ENCODE measurements at places on chromosomes 4 and X.

GRCh38 chr4:89298155-89298554, 9.4 kb downstream of the GPRIN3 start:
- no peak for DNase-seq

GRCh38 chrX:85084770-85085393, 81.2 kb downstream of the APOOL start:
- no peak for DNase-seq

- DNase-seq = no peak
Measured at GRCh38 chr4:18566970-18567799, 545.6 kb upstream of the LCORL start.

- DNase-seq = no peak
Measured at GRCh38 chrX:123487669-123488068, 245.2 kb downstream of the THOC2 start.

DNA sequence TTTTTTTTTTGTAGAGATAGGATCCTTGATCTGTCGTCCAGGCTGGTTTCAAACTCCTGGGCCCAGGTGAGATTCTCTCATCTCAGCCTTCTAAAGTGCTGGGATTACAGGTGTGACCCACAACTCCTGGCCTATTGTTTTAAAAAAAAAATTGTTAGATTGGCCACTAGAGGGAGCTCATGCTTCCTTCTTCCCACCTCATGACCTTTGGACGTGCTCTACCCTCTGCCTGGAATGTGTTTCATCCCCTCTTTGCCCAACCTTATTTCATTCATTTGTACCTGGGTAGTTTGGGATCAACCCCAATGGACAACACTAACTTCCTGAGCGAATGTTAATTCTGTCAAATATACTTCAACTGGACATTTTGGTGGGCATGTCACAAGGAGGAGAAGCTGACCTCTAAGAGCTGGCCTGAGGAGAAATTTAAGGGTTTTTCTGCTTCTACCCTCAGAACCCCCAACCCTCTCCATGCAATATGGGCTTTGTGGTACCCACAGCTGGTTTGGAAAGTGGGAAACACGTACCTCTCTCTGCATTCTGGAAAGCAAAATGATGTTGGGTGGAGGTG, 6.4 kb downstream of the PPEF2 start:
- no peak for DNase-seq

- DNase-seq = no peak
Measured at GRCh38 chr4:109134268-109134667, 168.2 kb downstream of the COL25A1 start.

- no peak for DNase-seq
Measured at GRCh38 chr4:32689518-32689917, 1969.3 kb downstream of the PCDH7 start.

- no peak for DNase-seq
Measured at GRCh38 chr4:90842960-90843359, 715.8 kb downstream of the CCSER1 start.

GRCh38 chrX:153645151-153645550, 1.9 kb upstream of the DUSP9 start:
- DNase-seq = no peak

GRCh38 chr4:181478656-181479055, 764.5 kb upstream of the TENM3 start:
- DNase-seq = no peak

DNA sequence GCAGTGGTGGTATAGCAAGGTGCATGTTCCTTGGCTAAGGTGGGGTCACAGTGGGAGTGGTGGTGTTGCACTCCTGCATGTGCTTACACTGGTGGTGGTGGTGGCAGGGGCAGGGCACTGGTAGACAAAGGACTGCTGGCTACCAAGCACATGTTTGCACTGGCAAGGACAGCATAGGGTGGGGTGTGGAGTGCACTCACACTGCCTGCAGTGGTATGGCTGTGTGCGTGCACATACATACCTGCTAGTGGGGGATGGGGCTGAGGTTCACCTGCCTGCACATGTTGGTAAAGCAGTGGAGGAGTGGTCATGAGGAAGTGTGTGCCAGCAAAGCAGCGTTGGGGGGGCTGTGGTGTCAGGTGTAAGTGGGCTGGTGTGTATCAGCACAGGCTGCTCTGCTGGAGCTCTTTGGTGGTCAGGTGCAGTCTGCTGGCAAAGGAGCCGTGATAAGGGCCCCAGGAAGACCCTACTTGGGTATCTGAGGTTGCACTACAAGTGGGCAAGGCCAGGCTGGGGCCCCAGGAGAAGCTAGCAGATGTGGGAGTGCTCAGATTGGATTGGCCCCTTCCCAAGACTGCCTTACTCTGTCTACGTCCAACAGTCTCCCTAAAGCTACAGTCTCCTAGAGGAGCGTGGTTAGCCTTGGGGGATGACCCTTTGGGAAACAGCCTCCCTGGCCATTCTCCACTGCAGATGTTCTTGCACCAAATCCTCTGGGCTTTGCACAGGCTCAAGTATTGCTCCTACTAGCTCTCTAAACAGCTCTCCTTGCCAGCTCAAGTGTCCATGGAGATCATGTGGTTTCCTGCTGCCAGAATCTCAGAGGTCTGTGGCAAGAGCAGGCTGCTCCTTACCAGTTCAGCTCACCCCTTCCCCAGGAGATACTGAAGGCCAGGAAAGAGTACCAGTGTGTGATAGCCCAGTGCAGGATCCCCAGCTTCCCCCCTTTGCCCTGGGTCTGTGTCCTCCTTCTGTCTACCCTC, 486.3 kb upstream of the PABPC4L start:
- no peak for DNase-seq

DNA sequence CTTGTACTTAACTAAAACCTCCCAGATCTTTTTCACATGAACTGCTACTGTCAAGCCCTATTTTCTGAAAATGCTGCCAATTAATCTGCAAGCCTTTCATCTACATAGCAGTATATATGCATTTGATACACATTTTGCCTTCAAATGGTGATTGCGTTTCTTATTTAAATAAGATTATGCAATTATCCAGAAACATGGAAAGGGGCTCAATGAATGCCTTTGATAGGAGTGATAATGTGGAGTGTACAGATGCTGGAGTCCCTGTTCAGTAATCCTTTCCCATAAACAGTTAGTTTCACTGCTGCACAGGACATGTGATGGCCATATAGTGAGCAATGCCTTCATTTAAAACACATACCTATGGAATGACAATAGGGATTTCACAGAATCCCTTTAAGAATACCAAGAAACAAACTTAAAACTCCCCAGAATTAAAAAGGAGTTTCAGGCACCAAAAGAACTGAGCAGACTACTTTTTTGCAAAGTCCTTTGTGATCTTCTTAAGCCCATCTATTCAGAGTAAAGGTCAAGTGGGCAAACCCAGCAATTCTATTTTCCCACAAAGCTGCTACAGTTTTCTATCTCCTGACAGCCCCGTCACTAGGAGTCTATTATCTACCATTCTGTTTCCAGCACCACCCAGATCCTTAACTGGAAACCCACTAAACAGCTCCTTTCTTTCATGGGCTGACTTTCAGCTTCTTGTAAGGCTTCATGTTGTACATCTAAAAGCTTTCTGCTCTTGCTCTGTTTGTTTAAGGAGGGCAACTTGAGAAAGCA, 120.3 kb downstream of the UNC5C start:
- no peak for DNase-seq

- no peak for DNase-seq
Measured at GRCh38 chr4:11469650-11470437, 41.1 kb upstream of the HS3ST1 start.

GRCh38 chrX:69424161-69424560, 80.0 kb upstream of the NALF2 start:
- no peak for DNase-seq

DNA sequence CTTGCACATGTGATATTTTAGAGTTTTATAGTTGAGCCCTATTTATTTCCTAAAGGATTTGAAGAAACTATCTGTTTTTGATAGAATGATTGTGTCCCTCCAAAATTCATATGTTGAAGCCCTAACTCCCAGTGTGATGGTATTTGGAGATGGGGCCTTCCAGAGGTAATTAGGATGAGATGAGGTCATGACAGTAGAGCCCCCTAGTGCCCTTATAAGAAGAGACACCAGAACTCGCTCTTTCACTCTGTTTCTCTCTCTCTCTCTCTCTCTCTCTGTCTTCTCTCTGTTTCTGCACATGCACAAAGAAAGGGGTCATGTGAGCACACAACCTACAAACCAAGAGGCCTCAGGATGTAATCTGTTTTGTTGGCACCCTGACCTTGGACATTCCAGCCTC, 921.9 kb upstream of the DIAPH2 start:
- DNase-seq = no peak

DNA sequence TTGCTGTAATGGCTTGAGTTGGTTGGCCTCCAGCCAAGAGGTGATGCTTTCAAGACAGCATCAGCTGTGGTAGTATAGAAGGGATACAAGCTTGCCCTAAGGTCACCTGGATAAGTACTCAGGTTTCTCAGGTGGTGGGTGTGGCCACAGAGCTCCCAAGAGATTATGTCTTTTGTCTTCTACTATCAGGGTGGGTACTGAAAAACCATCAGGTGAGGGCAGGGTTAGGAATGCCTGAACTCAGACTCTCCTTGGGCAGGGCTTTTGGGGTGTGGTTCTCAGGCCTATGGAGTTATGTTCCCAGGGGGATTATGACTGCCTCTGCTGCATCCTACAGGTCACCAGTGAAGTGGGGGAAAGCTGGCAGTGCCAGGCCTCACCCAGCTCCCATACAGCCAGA, 654.6 kb upstream of the GALNT7 start:
- no peak for DNase-seq

GRCh38 chr4:157792716-157793115, 380.1 kb downstream of the GASK1B start:
- no peak for DNase-seq

- no peak for DNase-seq
Measured at GRCh38 chr4:145302725-145303124, 122.3 kb upstream of the OTUD4 start.

Data from activated T-helper 1 cell treated with anti-CD3 and anti-CD28 coated beads, Interleukin-2, amount 50 U/mL, for 16 hours (primary cell).